ENCODE measurements at places on chromosomes 2 and 18.

DNA sequence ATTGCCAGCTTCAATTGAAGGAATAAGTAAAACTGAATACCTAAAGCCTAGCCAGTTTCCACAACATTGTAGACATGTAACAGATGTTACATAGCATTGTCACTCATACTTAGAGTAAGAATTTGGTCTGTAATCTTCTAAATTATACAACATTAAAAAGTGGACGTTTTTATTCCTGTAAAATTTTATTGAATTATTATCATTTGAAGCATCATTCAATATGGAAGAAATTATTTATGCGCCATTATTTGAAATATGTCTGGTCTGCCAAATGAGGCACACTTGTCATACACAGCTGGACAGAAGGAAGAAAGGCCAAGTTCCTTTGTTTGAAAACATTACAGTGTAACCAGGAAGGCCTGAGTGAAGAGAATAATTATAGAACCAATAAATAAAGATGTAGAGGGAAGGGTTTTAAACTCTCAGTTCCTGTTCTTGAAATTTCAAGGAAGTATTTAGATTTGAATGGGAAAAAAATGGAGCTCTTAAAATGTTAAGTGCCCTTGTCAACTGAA, 575.5 kb downstream of the LRRTM4 start:
- no peak for DNase-seq

GRCh38 chr18:56804395-56804794, 153.2 kb downstream of the WDR7 start:
- DNase-seq: no peak

DNA sequence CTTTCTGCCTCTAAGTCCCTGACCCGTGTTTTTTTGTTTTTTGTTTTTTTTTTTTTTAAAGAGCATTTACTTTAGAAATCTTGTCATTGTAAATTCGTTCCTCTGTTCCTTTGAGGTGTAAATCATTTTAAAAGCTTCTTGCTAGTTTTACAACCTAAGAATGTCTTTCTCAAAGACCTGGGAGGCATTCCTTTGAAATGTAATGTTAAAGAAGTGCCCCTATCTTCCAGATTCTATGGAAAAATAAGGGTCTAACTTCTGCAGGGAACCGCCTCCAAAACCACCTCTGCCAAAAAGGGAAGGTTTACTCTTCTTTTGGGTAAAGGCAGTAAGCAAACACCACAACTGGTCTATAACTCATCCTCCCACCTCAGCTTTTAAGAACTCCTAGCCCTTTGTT, 259.6 kb upstream of the ZNF804A start:
- no peak for DNase-seq

DNA sequence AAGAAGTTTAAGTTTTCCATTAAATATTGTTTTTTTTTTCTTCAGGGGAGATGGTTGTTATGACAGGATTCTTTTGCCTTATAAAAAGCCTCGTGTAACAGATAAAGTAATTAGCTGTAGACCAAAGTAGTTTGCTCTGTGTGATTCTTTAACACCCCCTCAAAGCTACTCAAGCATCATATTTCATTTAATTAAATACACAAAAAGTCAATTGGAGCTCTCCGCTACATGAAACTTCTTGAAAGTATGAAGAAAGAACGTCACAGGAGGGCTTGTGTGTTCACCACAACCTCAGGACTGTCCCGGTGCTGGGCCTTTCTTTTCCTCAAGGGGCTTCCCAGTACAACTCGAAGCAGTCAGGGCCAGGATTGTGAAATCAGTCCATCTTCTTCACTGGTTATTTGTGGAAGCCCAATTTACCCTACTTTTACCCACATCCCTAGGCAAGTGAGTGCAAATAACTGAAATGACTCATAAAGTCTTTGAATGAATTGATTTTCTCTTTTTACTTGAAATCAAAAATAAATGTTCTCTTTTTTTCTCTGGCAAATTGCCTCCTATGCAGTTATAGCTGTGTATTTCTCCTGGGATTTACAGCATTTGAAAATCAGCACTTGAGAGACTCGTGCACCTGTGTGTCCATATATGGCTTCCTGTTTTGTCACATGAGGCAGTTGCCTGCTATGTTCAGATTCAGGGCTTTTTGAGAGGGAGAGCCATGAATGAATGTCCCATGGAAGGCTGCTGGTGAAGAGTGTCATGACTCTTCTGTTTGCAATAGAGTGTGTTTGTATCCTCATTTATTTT, 48.6 kb downstream of the LINC00305 start:
- no peak for DNase-seq

DNA sequence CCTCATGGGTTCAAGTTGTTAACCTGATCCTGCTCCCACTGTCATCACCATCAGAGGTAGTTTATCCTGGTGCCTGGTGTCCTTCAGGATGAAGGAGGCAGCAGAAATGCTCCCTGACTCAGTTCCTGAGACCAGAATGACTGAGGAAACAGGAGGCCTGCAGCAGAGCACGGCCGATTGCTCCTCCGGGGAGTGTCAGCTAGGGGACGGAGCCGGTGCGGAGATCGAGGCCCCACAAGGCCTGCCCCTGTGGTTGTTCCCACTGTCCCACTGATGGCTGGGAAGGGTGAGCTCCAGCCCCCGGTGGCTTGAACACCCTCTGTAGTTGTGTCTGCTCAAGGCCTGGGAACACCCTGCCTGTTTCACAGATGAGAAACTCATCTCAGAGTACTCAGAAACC, 45.6 kb downstream of the SH3BP4 start:
- DNase-seq: no peak

GRCh38 chr2:215828528-215829184, 184.7 kb downstream of the MREG start:
- peak; percentile 25 for DNase-seq

DNA sequence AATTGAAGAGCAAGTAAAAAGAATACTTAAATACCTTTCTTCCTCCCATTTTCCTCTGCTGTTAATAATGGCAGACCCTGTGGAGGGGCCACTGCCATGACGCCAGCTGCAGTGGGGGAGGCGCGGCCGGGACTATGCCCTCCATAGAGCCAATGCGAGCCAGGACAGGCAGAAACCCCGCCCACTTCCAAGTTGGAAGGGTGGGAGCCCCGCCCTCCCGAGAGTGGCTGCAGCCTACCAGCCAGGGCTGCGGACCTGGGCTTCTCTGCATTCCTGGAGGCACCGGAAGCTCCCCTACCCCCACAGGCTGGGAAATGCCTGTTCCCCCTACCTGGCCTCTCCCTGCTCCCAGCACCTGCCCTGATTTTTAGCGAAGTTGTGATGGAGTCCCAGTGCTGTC, 439.4 kb upstream of the CDH19 start:
- no peak for DNase-seq

DNA sequence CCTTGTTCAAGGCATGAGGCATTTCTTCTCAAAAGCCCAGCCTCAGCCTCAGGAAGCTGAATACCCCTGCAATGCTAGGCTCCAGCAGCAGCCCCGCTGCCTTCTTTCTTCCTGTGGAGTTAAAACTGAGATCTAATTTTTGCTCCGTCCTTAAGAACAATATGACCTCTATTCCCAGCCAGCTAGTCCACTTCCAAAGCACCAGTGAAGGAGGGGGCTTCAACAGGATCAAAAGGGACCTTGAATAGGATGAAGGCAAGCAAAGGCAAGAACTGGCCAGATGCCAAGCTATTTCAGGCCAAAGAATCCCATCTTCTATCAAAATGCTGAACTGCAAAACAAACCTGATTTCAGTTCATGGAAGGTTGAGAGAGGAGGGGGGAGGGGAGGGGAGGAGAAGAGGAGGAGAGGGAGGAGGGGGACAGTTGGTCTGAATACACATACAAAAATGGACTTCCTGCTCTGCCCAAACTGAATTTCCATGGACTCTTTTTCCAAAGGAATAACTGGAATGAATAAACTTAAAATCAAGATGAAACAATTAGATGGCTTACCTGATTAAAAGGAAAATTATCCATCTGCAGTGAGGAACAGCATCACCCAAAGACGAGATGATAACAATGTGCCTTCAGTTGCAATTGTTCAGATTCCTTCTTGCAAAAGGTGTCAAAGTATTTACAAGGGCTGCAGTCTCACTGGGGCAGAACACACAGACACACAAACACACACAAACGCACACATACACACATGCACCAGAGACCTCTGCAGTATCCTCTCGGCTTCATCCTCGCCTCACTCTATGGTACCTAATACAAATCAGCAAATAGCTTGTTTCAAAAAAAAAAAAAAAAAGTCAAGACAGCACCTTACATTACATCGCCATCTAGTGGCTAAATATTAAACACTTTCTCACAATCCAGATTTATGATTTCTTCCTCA, at the start of gene SCN1A:
Gene SCN1A (minus strand): TSS at position 804 of the 939 bp plus-strand sequence. CDS start 54,399 bp downstream, outside the sequence.
- no peak for DNase-seq

- no peak for DNase-seq
Measured at GRCh38 chr2:213419980-213420379, 135.7 kb downstream of the SPAG16 start.

- no peak for DNase-seq
Measured at GRCh38 chr2:184006998-184007397, 591.3 kb upstream of the ZNF804A start.

GRCh38 chr2:200406379-200406778, 99.9 kb downstream of the SPATS2L start:
- DNase-seq: no peak

GRCh38 chr2:204860274-204860673, 315.0 kb downstream of the PARD3B start:
- DNase-seq: no peak

DNA sequence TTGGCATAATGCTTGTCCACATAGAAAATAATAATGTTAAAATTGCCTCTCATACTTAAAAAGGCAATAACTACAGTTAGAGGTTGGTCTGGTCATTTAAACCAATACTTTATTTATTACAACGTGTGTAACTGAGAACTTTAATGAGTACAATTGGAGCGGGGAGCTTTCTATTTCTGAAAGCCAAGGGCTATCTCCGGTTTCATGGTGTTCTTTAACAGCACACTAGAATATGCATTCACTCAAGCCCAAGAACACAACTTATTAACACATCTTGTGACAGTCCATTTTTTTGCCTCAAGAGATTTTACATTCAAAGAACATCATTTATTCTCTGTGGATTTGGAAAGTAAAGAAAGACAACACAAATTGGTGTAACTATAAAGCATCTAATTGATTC, 131.8 kb downstream of the KCNH7 start:
- DNase-seq: no peak

DNA sequence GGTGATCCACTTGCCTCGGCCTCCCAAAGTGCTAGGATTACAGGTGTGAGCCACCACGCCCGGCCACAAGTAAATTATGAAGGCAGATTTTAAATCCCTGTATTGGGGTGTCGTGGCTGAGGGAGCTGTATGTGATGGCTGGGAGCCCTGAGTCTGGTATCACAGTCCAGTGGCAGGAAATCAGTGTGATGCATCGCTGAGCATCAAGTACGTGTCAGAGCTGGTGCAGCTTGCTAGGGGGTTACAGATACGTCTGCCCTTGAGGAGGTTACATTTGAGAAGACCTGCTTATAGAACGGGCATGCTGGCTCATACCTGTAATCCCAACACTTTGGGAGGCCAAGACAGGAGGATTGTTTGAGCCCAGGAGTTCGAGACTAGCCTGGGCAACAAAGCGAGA, 4.3 kb downstream of the ENOSF1 start:
- no peak for DNase-seq

- no peak for DNase-seq
Measured at GRCh38 chr2:100272841-100273329, 49.4 kb downstream of the LONRF2 start.

DNA sequence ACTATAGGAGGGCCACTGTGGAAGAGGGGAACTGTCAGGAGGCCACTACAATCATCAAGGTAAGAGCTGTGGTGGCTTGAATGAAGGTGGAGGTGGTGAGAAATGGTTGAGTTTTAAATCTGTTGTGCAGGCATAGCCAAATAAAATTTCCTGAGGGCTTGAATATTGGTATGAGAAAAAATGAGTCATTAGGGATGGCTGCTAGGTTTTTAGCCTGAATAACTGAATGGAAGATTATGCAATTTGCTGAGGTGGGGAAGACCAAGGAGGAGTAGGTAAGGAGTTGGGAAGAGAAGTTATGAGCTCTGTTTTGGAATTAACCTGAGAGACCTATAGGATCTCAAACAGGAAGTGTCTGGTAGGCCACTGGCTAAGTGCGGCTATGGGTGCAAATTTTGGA, 84.0 kb downstream of the KLHL14 start:
- no peak for DNase-seq

GRCh38 chr2:136183097-136183496, 65.1 kb upstream of the CXCR4 start:
- no peak for DNase-seq

DNA sequence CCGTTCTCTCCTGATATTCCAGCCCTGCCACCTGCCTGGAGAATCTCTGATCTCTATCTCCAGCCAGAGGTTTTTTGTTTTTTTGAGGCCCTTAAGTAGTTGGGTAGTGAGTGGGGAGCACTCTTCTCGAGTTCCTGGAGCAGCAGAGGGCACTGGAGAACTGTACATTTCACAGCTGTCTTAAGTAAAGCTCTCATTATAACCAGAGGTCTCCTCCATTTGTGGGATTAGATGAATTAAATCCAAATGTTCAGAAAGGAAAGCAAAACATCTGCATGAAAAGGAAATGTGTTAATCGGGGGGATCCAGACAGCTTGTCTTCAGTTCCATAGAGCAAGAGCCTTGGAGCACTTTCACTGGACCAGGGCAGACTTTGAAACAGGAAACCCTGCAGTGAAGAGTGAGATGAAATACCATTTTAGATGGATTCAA, 32.8 kb downstream of the AOX1 start:
- no peak for DNase-seq

- no peak for DNase-seq
Measured at GRCh38 chr18:10168477-10168876, 254.7 kb downstream of the VAPA start.

- DNase-seq: no peak
Measured at GRCh38 chr2:204586444-204587180, 41.3 kb downstream of the PARD3B start.

GRCh38 chr2:235505181-235505741, 11.4 kb downstream of the AGAP1 start:
- no peak for DNase-seq

- DNase-seq: no peak
Measured at GRCh38 chr2:161122772-161123530, 37.3 kb upstream of the TANK start.

DNA sequence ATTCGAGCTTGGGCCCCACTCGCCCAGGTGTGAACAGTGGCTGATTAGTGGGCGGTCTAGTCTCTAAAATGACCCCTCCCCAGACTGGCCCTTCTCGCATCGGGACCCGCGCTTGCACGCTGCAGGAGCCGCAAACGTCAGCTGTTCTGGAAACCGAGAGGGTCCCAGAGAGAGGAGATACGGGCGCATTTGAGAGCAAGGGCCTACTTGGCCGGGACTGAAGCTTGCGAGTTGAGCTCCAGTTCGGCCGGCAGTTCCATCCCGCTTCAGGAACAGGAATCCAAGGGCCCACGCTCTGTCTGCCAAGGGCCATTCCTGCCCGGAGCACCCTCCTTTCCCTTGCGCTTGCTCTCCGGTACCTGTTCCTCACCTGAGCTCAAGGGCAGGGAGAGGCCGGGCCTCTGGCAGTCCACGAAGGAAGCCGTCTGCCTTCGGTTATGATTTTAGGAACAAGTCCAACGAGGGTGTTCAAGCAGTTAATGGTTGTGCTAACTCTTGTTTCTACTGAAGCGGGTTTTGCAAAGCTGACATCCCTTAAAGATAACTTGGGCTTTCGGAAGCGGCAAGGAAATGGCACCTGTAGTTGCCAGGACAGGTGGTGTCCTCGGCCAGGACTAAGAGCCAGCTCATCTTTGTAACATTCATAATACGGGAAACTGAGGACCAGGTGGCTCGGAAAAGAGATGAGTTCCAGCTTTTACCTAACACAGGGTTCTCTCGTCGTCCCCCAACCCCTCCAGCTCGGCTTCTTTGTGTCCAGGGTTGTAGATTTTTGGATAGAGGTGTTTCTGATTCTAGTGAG, 3.9 kb upstream of the DLX1 start:
- DNase-seq: no peak

GRCh38 chr2:219627103-219628100, at the start of gene SLC4A3:
Gene SLC4A3 (plus strand): TSS chr2:219627630. CDS start chr2:219627993, 363 bp downstream.
- peak; percentile 10 for DNase-seq

GRCh38 chr18:23648456-23648855, 14.3 kb downstream of the ANKRD29 start:
- no peak for DNase-seq

Data from stimulated activated CD4-positive, alpha-beta T cell treated with anti-CD3 and anti-CD28 coated beads, Interleukin-12 subunit alpha, Interleukin-12 subunit beta, amount 100 ng/mL, for 4 hours (primary cell).